ENCODE measurements at places on chromosomes 1 and 21.

GRCh38 chr1:51014878-51015277 lies 44.8 kb downstream of the CDKN2C start:
- DNase-seq, result no peak

DNA sequence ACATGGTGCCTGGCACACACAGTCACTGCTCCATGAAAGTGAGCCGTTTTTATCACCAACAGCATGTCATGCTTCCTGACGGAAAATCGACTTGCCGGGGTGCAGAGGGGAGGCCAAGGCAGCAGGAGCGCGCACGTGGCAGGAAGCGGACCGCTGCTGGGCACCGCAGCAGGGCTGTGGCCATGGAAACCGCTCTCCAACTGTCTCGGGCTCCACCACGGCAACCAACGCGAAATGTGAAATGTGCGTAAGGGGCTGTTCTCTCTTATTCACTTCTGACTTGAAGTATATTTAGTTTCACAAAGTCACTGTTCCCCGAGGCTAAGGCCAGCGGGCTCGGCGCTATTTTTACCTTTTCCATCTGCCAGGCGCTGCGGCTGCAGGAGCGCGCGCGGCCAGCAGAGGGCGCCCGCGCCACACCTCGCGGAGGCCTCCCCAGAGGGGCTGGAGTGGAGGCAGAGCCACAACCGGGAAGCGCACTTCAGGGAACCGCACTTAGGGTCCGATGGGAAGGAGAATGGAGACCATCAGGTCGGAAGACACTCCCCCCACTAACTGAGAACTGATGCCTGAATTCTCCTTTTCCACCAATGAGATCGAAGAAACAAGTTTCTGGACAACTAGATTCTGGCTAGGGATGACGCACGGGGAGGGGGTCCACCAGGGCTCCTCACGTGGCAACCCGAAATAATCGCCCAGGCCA lies 19.7 kb downstream of the RCC2 start:
- DNase-seq, result peak; percentile 78

DNA sequence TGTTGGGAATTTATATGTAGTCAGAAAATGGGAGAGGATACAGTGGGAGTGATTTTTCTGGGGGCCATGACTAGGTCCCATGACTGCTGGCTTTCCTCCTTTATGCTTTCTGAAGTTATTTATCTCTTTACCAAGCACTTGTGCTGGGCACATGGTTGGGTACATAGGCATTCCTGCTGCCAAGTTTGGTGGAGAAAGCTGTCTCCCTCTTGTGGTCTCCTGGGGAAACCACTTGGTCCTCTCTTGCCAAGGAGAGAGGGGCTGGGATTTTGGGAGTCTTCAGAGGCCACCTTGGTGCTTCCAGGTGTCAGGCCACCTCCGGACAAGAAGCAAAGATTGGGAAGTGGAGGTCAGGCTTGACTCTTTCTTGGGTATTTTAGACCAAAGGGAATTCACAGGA lies 120.2 kb upstream of the KCNE2 start:
- DNase-seq, result peak; percentile 7

DNA sequence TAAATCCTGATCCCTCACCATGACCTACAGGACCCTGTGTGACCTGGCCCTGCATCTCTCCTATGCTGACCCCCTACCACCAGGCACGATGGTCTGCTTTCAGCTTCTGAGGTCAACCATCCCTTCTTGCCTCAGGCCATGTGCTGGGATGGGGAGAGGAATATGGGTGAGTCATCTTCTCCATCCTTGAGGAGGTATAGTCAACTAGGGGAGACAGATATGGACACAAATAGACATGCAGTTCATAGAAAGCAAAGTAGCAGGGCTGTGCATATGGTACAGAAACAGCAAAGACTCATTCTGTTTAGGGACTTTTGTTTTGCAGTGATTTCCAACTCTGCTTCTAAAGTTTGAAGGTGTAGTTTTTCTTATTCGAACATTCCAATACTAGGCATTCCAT lies 250.8 kb upstream of the FGGY start:
- no peak for DNase-seq

GRCh38 chr1:2194898-2195673 lies 514 bp upstream of the FAAP20 start:
- peak; percentile 91 for DNase-seq

DNA sequence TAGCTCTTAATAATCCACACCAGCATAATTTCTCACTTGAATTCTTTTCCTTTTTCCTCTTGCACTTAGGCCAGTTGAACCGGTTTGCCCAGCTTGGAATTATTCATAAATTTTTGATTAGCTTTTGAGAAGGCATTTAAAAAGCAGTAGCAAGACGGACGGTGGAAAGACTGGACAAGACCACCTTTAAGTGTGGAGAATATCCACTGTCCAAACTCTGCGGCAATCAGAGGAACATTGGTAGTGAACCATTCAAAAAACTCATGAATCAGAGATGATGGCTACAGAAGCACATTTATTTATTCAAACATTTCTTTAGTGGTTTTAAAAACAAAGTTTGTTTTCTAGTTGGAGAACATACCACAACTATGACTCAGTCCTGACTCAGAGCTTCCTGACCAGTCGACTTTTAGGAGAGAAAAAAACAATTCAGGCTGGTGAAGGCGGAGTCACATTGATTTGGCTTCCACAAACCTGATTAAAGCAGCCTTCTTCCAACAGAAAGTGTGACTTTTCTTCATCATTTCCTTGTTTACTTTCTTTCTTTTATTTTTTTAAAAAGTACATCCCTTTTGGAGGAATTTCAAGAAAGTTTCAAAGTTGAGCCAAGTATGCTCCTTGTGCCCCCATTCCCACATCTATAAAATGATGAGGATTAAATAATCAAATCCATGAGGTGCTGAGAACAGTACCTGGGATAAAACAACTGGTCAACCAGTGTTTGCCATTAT lies 128.8 kb downstream of the ADSS2 start:
- DNase-seq, result peak; percentile 82

GRCh38 chr1:5707566-5708345 lies 284.5 kb downstream of the NPHP4 start:
- no peak for DNase-seq

DNA sequence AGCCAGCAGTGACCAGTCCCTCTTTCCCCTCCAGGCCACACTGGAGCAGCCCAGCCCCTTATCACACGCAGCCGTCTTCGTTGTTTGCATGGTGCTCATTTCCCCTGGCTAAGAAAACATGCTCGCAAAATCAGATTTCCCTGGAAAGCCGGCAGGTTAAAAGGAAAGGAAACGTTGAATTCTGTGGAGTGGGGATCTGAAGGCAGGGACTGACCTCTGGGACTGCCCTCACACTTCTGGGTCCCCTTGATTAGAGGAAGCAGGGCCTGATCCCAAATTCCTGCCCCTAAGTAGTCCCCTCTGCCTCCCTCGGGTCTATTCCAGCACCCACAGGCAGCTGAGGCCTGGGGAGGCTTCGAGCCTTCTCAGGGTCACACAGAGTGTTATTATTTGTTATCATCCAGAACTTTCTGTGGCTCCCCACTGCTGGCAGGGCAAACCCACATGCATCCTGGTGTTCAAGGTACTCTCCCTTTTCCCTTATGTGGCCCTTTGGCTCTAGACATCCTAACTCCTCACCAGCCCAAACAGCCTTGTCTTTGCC lies 125.2 kb upstream of the ZBTB40 start:
- no peak for DNase-seq

- no peak for DNase-seq
These were observed 50.8 kb upstream of the BOLA1 start for GRCh38 chr1:149848340-149849110.

DNA sequence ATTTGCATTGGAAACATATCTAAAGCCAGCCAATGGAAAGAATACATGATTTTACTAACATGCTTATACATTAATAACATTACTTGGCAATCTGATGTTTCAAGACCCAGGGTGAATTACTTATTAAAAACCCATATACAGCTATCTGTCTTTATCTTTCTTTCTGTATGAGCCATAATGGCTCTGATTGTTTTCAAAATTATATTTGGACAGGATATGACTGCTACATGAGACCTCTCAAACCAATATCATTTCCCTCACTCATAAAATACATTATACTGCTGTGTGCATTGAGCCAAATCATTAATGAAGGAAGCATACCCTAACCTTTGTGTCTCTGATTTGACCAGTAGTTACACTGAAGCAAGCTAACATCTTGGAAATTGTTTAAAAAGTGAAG lies 205.9 kb upstream of the DPYD start:
- DNase-seq, result no peak

- DNase-seq, result no peak
These were observed 14.8 kb downstream of the BCAR3 start for GRCh38 chr1:93666613-93667384.

GRCh38 chr1:85320371-85321131 lies 44.1 kb upstream of the BCL10 start:
- no peak for DNase-seq

DNA sequence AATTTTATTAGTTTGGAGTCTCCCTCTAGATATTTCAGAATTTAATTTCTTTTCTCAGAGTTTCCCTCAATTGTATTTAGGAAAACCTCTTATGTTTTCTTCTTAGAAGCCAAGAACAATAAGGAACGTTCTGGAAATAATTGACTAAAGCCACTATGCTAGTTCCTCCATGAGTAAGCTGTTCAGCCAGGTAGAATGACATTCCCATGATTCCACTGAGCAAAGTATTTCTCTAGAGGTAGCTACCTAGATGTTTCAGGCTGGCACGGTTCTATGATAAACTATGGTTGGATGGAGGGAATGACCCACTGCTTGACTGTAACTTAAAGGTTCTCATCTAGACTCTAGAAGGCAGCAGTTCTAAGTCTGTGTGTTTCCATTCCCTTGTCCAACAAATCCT lies 62.4 kb downstream of the CLDN17 start:
- DNase-seq, result no peak

DNA sequence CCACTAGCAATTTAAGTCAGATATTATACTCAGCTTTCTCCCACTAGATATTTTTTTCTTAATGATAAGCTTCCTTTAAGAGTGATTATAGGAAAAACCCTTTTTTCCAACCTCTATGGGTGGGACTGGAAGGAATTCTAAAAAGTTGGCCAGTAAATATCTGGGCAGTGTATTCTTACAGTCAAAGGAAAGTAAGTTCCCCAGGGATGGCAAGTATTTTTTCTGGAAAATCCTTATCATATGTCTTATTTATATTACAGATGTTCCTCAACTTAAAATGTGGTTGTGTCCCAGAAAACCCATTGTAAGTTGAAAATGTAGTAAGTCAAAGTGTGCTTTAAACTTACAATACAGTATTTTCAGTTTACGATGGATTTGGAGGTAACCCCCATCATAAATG lies 29.2 kb downstream of the CMPK1 start:
- no peak for DNase-seq

GRCh38 chr21:42829417-42829816 lies 49.9 kb downstream of the WDR4 start:
- no peak for DNase-seq

- no peak for DNase-seq
These were observed 302.8 kb downstream of the MATN1 start for GRCh38 chr1:30420519-30421050.

DNA sequence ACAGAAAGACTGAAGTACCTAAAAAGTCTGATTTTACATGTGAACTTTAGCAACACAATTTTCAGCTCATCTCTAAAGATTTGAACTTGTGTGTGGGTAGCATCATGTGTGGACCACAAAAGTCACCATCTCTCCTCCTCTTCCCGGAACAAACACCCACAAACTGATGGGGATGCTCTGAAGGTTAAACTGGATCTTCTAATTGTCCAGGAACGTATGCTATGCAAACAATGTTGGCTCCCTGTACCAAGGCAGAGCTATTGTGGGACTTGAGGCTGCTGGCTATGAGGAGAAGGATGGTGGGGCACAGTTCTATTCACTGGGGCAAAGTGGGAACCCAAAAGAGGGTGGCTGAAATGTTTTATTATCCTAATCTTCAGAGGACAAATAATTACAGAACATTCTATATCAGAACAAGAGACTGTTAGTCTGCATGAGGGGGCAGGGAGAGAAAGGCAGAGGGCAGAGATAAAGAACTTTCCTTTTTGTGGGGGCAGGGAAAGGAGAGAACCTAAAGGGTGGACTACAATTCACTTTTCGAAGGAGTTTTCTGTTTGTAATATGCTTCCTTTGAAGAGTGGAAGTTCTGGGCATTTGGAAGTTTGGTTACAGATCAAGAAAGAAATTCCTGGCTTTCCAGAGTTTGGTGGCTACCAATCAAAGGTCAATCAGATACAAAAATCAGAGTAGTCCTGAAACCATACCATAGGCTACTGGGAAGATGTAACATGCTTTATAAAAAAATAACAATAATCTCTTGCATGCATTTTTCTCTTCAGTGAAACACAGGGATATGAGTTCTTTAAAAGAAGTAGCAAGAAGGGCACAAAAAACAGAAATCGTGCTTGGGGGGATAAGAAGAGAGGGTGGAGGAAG lies 62.9 kb downstream of the GADD45A start:
- peak; percentile 22 for DNase-seq

DNA sequence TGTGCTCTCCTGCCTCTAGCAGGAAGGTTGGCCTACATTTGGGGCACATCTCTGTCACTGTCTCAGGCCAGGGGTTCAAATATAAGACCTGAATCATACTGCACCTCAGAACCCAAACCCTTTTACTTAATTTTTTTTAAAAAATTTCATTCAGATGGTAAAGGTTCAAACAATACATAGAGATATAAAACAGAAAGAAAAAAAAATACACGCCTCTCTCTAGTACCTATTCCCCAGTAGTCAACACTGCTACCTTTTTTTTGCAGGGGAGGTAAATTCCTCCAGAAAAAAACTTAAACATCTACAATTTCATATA lies 32.9 kb downstream of the MAPKAPK2 start:
- no peak for DNase-seq

- peak; percentile 64 for DNase-seq
These were observed 408.0 kb downstream of the SIPA1L2 start for GRCh38 chr1:232221802-232222499.

- DNase-seq, result no peak
These were observed 21.9 kb downstream of the S100A7 start for GRCh38 chr1:153438599-153438998.

GRCh38 chr21:16532840-16533239 lies 803.1 kb downstream of the USP25 start:
- no peak for DNase-seq

- no peak for DNase-seq
These were observed 79.2 kb downstream of the PROX1 start for GRCh38 chr1:214066936-214067335.

- no peak for DNase-seq
These were observed 58.0 kb downstream of the SLC27A3 start for GRCh38 chr1:153833171-153833570.

- no peak for DNase-seq
These were observed 15.0 kb upstream of the PLEKHG5 start for GRCh38 chr1:6506210-6507036.

DNA sequence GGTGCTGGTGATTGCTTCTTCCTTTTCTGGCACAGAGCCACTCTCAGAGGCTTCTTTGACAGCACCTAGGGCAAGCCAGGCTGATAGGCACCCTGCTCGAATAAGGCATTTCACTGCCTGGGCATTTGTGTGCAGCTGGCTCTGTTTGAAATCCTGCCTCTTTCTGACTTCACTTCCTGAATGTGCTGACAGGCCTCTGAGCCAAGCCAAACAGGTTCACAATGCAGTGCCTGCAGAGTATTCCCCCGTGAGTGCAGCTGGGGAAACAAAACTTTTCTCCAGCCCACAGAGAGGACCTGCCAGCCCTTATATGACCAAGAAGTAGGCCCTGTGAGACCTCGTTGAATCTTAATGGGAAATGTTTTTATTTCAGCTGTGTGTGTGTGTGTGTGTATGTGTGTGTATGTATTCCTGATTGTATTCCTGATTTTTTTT lies 10.4 kb downstream of the JUN start:
- no peak for DNase-seq

GRCh38 chr1:240128366-240128765 lies 36.7 kb downstream of the FMN2 start:
- DNase-seq, result no peak

GRCh38 chr1:76066394-76066793 lies 8.2 kb upstream of the ST6GALNAC3 start:
- peak; percentile 17 for DNase-seq

All from urothelium cell line (cell line).